ENCODE measurements at places on chromosomes 6 and 20.

GRCh38 chr20:47701612-47702011 is 83.7 kb downstream of the SULF2 start:
- no peak for DNase-seq

- DNase-seq: no peak
Measured at GRCh38 chr6:144149558-144149893, 791 bp upstream of the STX11 start.

GRCh38 chr6:85183841-85184240 is 266.0 kb upstream of the NT5E start:
- no peak for DNase-seq

- DNase-seq: peak; percentile 74
Measured at GRCh38 chr20:36491901-36492617, 49.3 kb upstream of the MYL9 start.

- no peak for DNase-seq
Measured at GRCh38 chr20:23205211-23205610, 119.1 kb upstream of the CD93 start.
